ENCODE measurements at places on chromosomes 2 and 18.

DNA sequence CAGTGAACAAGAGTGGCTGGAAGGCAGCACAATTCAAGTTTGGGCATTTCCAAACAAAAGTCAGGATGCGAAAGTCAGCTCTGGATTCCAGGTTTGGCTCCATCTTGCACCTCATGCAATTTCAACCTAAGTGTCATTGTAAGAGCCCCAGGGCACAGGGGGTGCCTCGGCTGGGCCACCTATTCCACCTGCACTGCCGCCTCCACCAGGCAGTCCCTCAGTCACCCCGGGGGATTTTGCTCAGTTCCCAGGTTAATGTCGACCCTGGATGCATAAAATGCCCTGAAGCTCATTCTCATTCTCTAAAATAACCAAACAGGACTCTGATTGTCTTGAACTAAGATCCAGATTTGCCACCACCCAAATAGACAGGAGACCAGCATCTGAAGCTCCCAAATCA lies 77.6 kb downstream of the EDAR start:
- no peak for DNase-seq

DNA sequence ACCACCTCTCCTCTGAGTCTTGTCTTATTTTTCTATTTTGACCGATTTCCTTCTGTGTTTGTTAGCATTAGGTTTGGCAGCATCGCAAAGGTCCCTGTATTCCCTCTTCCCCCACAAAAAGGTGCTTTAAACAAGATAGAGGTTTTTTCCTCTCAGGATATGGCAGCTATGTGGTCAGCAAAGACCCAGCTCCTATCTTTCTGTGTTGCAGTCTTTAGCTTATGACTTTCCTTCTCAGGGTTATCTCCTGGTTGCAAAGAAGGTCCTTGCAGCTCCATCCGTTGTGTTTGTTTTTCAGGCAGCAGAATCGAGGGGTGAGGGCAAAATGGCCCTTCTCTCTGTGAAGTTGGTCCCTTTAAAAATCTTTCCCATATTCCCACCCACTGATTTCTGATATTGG lies 38.4 kb downstream of the GALNT1 start:
- no peak for DNase-seq

DNA sequence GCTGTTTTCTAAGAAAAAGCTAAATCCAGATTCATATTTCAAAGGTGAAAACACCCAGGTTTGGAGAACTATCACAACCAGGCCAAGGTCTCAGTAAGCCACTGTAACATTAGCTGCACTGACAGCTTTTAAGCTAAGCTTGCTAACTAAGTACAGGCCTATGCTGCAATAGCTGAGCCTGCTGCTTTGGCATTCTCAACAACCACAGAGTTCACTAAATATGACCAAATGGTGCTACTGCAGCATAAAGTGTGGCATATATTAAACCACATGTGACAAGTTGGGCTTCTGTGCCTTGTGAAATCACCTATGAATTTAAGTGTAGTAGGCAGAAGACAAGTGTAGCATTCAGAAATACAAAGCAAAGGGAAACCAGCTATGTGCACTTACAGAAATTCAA lies 206.7 kb downstream of the TCF4 start:
- no peak for DNase-seq

GRCh38 chr2:238171575-238172187 lies 12.9 kb downstream of the ERFE start:
- DNase-seq = no peak

DNA sequence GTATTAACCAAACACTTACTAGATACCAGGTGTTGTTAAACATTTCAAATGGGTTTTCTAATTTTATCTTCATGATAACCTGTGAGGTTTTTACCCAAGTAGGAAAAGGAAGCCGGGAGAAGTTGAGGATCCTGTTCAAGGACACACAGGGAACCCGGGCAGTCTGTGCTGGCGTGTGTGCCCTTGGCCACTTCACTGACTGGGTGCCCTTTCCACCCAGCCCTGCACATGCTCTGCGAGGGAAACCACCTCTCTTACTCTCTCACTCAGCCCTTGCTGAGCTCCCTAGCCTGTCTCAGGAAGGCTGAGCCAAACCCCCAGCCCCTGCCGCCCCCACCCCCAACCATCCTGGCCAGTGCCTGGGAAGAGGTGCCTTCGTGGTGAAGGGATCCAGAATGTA lies 51.8 kb downstream of the TEX44 start:
- DNase-seq = no peak

- no peak for DNase-seq
Observed at GRCh38 chr2:28382755-28383154, 9.9 kb upstream of the FOSL2 start.

DNA sequence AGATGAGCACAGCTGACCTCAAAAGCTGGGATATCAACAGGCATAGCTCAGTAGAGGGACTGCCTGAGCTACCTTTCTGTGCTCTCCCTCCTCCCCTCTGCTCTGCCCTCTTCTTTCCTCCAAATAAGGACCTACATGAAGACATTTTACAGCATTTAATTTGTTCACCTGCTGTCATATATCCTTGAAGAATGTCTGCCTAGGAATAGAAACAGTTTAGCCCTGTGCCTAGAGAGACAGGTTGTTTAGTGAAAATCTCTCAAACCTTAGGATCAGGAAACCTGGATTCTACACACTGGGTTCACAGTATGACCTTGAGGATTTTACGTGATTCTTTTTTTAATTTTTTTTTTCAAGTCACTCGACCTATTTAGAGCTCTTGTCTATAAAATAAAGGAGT lies 213.0 kb upstream of the SETBP1 start:
- DNase-seq = no peak

DNA sequence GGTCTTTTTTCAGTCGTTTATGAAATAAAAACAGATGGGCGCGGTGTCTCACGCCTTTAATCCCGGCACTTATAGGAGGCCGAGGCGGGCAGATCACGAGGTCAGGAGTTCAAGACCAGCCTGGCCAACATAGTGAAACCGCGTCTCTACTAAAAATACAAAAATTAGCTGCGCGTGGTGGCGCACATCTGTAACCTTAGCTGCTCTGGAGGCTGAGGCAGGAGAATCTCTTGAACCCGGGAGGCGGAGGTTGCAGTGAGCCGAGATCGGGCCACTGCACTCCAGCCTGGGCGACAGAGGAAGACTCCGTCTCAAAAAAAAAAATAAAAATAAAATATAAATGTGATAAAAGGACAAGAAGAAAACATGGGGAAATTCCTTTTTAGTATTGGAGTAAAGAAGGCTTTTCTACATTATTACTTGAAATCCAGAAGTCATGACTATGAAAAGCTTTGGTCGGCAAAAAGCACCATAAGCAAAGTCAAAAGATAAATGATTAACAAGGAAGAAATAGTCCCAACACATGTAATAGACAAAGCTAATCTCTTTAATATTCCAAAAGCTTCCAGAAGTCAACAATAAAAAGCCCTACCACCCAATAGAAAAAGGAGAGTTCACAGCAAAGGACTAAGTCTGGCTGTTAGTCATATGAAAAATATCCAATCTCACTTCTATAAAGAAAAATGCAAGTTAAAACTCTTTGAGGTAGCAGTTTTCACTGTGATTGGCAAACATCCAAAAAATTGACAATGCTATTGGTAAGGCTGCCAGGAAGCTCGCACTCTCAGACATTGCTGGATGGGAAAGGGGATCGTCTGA lies 1.4 kb upstream of the FAM168B start:
- DNase-seq = no peak

DNA sequence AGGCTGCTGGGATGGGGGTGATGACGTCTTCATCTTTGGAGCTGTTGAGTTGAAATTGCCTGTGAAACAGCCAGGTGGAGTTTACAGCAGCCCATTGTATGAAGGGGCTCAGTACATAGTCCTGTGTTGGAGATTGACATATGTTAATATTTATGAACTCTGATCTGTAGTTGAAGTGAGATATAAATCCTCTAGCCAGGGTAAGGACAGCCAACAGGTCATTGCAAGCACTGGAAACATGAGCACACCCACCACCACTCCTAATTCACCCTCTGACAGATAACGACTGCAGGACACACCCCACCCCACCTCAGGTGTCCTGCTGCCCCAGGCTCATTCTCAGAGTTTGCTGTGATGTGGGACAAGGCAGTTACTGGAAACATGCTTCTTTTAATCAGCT lies 112.4 kb upstream of the TRIB2 start:
- DNase-seq = no peak

- no peak for DNase-seq
Observed at GRCh38 chr2:109216332-109216731, 87.3 kb downstream of the SH3RF3 start.

All from stimulated activated CD8-positive, alpha-beta memory T cell treated with anti-CD3 and anti-CD28 coated beads, Interleukin-15, amount 100 ng/mL, for 4 hours (primary cell).